ENCODE measurements at places on chromosomes 5 and 9.

DNA sequence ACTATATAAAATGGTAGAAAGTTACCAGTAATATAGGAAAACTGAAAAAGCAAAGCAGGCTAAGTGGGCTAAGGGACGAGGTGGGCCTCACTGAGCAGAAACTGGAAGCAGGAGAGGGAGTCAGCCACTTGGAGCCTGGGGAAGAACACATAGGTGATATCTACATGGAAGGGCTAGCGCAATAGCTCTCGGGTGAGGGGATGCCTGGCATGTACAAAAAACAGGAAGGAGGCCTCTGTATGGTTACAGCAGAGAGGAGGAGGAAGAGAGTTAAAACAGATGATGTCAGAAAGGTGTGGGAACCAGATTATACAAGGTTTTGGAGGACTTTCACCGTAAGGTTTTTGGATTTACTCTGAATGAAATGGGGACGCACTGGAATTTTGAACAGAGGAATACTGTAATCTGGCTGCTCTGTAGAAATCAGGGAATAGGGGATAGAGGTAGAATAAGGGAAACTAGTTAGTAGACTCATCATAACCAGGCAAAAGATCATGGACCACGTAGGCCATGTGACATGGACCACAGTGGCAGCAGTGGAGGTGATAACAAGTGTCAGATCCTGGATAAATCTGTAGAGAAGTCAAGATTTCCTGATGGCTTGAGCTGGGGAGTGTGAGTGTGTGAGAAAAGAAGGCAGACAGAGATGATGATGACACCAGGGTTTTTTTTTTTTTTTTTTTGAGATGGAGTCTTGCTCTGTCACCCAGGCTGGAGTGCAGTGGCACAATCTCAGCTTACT lies 52.5 kb downstream of the FNBP1 start:
- no peak for DNase-seq

GRCh38 chr5:168602517-168602916 lies 23.3 kb upstream of the PANK3 start:
- DNase-seq, result no peak

- no peak for DNase-seq
These were observed 5.7 kb downstream of the PAM start for GRCh38 chr5:102760815-102761214.

DNA sequence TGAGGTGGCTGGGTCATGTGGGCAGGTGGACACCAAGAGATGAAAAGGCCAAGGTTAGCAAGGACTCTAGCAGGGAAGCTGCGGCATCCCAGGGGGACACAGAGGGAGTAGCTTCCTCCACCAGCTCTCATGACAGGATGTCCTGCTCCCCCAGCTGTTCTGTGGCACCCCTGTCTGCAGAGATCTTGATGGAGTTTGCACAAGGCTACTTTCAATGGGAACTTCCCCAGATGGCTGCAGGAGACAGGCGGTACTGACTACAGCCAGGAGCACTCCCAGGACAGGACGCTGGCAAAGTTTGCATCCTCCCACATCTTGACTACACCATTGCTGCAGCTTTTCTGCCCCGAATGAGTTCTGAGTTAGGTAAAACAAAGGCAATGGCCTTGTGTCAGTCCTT lies 312.8 kb downstream of the TLE4 start:
- no peak for DNase-seq

GRCh38 chr9:127927988-127928675 lies 2.4 kb downstream of the PIP5KL1 start:
- DNase-seq, result no peak

DNA sequence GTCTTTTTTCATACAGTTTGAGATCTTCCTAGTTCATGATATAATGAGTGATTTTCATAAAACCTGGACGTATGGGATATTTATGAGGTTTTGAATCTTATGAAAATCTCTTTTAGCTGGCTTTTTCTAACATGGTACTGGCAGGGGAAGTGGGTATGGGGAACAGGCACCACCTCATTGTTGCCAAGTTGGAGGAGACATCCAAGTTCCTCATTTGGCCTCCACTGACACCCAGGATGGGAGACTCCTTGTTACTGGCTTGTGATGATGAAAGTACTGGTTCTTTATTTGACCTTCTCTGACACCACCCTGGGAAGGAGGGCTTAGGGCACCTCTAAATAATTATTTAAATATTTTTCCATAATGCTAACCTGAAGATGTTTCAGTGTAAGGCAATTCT lies 4.0 kb upstream of the TNPO1 start:
- DNase-seq, result no peak
